ENCODE measurements at places on chromosomes 12 and 14.
A peak's percentile ranks its signal among the peaks of the same experiment; 100 is the strongest.

DNA sequence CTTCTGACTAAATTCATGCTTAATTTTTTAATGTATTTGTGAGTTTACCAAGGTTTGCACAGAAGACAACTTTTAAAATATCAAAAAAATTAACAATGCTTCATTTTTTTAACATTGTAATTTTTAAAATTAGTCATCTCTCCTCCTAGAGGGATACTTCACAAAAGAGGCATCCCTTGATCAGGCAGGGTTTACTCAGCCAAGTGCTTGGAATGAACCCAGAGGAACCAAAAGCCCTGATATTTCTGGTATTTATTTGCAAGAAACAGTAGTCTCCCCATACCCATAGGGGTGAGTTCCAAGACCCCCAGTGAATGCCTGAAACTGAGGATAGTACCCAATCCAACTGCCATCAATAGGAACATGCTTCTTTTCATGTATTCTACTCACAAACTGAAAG, 52.5 kb downstream of the GARIN6 start:
- DNase-seq: no peak

DNA sequence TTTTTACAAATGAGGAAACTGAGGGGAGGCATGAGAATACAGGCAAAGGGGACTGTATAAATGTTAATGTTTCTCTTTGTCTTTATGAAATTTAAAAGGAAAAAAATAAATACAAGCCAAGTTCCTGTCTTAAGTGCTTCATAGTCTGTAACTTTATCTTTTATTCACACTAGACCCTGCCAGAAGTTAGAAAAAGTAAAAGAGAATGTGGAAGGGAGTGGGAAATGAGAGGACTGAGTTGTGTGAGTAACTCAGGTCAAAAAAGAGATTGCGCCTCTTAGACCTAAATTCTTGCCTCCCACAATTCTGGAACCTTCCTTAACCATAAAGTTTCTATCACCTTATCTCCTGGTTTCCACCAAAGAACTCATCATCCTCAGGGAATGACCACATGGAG, 141.1 kb downstream of the KICS2 start:
- no peak for DNase-seq

DNA sequence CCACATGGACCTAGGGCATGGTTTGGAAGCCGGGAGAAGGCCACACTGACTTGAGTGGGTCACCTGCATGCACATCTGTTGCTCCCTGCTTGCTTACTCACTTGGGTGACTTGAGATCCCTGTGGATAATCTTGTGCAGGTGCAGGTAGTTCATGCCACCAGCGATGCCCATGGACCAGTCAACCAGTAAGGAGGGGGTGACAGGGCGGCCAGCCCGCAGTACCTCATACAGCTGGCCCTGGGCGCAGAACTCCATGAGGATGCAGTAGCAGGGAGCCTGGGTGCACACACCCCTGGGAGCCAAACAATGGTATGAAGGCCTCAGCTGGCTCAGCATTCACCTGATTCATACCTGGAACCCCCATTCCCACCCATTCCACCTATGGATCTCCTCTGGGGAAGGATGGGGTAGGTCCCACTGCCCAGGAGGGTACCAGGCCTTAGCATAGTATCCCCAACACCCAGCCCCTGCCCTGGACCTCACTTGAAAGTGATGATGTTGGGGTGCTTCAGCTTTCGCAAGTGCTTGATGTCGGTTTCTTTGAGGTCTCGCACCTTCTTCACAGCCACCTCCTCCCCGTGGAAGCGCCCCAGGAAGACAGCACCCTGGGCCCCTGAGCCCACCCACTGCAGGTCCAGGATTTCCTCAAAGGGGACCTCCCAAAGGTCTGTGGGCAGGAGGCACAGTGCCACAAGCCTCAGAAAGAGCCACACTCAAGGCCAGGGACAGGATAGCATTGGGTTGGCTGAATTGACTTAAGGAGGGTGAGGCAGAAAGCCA, 13.1 kb downstream of the MAP3K12 start:
- DNase-seq: no peak

DNA sequence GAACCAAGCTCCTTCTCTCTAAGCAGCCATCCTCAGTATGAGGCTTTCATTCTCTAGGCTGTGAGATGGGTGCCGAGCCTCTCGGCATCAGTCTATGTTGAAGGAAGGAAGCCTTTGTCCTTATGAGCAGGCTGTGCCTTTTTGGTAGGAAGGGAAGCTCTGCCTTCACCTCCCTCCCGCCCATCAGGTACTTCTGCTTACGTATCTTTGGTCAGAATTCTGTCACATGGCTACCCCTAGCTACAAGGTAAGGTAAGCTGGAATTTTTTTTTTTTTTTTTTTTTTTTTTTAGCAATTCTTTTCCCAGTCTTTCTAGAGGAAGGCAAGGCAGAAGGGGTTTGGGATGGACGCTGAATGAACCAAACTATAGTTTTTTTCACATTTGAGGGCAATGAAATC, 16.9 kb downstream of the BATF start:
- no peak for DNase-seq

- DNase-seq: no peak
Measured at GRCh38 chr12:67457778-67458665, 188.9 kb downstream of the CAND1 start.

DNA sequence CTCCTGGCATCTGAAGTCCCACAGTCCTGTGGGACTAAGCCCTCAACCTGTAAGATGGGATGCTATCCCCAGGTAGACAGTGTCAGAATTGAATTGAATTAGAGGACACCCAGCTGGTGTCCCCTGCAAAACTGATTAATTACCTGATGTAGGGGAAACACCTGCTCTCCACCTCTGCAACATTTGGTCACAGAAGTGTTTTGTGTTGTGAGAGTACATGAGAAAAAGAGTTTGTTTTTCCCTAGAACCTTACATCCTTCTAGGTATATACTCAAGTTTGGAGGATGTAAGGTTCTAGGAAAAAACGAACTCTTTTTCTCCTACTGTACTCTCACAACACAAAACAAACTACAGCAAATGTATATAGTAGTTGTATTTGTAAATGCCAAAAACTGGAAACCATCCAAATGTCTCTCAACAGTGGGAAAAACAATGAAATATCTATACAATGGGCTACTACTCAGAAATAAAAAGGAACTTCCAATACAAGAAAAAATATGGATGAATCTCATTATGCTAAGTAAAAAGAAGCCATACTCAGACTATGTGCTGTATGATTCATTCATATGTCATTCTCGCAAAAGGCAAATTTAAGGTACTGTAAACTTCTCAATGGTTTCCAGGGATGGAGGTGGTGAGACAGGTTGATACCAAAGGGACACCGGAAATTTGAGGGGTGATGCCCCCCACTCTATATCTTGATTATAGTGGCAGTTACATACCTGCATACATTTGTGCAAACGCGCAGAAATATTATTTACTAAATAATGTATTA, 160.7 kb downstream of the MED13L start:
- DNase-seq: no peak

DNA sequence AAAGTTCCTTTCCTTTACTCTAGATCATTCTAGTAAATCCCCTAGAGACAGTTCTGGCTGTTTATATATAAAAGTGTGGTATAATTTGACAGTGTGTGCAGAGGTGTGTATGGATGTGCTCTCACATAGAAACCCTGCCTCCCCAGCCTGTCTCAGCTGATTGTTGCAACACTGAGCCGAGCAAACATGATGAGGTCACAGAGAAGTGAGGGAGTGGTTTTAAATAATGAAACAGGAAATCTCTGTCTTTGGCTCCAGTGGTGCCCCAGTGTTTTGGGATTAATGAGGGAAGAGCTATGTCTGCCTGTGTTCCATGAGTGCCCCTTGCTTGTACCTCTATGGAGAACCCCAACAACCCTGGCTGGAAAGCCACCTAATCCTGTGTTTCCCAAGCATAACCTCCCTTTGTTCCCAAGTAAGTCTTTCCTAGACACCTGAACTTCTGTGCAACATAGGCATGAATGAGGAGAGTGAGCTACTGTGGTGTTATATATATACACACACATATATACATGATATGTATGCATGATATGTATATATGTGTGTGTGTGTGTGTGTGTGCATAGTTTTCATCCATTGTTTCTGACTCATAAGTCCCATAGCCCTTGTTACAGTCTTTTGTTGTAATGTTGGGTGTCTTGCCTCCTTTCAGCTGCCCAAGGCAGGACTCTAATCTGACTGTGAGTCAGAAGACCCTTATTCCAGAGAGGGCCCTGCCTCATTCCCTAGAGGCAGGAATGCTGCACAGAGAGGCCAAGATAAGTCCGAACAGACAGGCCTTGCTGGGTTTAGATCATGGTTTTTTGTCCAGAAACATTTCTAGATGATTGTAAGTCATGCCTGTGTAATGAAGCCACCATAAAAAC, 18.0 kb downstream of the TRAF3 start:
- peak; percentile 29 for DNase-seq

- DNase-seq: no peak
Measured at GRCh38 chr12:110108309-110109036, 15.7 kb upstream of the IFT81 start.

DNA sequence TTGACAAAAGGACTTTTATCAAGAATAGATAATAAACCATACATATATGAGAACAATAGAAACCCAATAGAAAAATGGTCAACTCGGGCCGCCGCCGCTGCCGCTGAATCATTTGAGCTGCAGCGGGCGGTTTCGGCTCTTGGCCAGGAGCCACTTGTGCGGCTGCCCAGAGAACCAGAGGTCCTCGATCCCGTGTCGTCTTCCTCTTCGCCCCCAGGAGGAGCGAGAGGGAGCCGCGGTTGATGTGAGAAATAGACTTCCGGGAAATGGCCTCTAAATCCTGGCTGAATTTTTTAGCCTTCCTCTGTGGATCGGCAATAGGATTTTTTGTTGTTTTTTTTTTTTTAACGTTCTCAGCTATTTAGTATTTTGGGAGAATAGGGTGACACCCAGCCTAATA, 44.8 kb downstream of the CPSF6 start:
- DNase-seq: no peak

DNA sequence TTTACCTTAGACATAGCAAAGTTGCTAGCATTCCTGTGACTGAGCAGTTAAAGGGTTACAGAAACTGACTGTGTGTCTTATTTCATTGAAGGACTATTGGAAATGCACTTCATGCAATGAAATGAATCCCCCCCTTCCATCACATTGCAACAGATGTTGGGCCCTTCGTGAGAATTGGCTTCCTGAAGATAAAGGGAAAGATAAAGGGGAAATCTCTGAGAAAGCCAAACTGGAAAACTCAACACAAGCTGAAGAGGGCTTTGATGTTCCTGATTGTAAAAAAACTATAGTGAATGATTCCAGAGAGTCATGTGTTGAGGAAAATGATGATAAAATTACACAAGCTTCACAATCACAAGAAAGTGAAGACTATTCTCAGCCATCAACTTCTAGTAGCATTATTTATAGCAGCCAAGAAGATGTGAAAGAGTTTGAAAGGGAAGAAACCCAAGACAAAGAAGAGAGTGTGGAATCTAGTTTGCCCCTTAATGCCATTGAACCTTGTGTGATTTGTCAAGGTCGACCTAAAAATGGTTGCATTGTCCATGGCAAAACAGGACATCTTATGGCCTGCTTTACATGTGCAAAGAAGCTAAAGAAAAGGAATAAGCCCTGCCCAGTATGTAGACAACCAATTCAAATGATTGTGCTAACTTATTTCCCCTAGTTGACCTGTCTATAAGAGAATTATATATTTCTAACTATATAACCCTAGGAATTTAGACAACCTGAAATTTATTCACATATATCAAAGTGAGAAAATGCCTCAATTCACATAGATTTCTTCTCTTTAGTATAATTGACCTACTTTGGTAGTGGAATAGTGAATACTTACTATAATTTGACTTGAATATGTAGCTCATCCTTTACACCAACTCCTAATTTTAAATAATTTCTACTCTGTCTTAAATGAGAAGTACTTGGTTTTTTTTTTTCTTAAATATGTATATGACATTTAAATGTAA, 31.5 kb downstream of the MDM2 start:
- DNase-seq: no peak

DNA sequence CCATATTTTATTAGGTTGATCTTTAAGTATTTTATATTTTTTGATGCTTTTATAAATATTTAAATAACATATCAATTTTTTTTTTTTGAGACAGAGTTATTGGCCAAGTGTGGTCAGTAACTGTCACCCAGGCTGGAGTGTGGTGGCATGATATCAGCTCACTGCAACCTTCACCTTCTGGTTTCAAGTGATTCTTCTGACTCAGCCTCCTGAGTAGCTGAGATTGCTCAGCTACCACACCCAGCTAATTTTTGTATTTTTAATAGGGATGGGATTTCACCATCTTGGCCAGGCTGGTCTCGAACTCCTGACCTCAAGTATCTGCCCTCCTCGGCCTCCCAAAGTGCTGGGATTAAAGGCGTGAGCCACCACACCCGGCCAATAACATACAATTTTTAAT, 71.1 kb downstream of the FUT8 start:
- DNase-seq: no peak

- DNase-seq: no peak
Measured at GRCh38 chr12:45435945-45436710, 220.2 kb downstream of the ANO6 start.

- no peak for DNase-seq
Measured at GRCh38 chr14:60317609-60318008, 68.6 kb downstream of the PPM1A start.

GRCh38 chr12:67958187-67958586, 31.1 kb upstream of the IFNG-AS1 start:
- DNase-seq: no peak

Data from esophagus squamous epithelium (tissue), 5 donors.